ENCODE measurements at places on chromosomes 3 and 15.

DNA sequence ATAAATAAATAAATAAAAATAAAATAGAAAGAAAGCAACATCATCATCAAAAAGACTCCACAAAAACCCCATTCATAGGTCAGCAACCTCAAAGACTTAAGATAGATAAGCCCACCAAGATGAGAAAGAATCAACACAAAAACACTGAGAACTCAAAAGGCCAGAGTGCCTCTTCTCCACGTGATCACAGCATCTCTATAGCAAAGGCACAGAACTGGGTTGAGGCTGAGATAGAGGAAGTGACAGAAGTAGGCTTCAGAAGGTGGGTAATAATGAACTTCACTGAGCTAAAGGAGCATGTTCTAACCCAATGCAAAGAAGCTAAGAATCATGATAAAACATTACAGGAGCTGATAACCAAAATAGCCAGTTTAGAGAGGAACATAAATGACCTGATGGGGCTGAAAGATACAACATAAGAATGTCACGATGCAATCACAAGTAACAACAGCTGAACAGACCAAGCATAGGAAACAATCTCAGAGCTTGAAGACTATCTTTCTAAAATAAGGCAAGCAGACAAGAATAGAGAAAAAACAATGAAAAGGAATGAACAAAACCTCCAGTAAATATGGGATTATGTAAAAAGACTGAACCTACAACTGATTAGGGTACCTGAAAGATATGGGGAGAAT is 26.4 kb downstream of the GNB5 start:
- DNase-seq = no peak

GRCh38 chr3:54822206-54822605 is 105.7 kb downstream of the LRTM1 start:
- DNase-seq = no peak

DNA sequence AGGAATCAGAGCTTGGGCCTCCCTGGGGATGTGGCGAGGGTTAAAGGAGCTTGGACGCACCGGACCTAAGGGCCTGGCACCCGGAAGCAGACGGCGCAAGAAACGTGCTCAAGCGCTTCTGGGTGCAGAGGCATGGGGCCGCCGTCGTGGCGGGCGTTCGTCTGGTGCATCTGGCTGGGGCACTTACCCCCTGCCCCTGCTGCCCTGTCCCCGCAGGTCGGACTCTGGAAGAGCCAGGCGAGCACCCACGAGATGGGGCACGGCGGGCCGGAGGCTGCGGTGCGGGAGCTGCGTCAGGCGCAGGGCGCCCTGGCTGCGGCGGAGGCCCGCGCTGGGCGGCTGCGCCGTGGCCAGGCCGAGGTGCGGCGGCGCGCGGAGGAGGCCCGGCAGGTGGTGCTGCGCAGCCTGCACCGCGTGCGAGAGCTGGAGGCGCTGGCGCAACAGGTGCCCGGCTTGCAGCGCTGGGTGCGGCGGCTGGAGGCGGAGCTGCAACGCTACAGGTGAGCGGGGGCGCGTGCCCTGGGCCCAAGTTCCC is 2.5 kb downstream of the EFCC1 start:
- peak; percentile 53 for DNase-seq

DNA sequence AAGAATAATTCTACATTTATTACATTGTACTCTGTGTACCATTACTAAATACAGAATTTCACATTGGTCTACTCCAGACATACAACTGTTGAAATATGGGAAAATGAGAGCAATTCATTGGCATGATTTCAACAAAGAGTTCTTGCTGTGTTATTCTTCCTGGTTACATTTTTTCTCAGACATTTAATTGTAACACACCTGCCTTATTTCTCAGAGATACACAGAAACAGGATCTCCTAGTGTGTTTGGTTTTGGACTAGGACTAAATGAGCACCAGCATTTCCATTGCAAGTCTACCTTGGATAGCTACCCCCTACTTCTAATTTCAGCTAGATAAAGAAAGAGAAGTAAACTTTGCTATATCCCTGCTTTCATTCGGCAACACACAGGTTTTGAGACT is 274.3 kb upstream of the CNTN4 start:
- DNase-seq = no peak

DNA sequence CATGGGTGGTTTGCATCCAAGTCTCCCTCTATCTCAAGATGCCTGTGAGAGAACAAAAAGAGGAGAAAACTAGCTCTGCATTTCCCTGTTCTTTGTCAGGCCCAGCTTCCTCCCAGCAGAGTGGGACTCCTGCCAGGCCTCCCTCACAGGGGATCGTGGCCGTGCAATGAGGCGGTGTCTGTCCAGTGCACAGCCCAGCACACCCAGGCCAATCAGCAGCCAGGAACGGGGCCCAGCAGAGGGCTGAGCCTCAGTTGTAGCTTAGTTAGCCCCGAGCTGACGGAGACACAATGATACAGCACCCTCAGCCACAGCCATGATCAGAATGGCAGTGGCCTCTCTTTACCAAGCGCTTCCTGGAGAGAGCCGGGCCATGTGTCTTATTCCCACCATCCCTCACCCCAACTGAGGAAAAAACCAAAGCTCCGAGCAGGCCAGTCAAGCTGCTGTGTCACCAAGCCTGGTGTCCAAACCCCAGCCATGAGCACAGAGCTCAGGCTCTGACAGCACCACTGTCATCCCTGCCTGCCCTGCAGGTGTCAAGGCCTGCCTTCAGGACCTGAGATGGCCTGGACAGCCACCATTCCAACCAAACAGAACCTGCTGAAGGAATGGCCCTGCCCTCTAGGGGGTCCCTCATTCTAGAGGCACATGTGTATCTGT is 71.1 kb downstream of the DNAJB8 start:
- DNase-seq = no peak

DNA sequence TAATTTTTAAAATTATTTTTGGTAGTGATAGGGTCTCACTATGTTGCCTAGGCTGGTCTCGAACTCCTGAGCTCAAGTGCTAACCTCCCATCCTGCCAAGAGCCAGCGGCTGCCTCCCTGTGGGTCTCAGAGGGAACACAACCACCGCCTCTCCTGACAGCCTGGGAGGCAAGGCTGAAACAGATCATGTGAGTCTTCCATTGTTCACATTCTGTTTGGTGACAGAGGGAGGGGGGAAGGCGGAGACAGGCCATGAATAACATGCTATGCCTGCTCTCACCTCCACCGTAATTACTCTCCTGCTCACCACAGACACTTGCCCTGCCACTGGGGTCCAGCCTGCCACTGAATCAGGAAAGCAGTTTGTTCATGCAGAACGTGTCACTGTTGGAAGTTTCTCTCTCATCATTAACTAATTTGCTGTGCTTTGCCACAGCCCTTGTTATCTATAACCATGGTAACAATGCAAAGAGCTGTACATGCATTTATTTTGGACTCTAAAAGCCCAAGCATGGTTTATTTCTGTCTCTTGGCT is 78.4 kb upstream of the RASGRF1 start:
- no peak for DNase-seq

DNA sequence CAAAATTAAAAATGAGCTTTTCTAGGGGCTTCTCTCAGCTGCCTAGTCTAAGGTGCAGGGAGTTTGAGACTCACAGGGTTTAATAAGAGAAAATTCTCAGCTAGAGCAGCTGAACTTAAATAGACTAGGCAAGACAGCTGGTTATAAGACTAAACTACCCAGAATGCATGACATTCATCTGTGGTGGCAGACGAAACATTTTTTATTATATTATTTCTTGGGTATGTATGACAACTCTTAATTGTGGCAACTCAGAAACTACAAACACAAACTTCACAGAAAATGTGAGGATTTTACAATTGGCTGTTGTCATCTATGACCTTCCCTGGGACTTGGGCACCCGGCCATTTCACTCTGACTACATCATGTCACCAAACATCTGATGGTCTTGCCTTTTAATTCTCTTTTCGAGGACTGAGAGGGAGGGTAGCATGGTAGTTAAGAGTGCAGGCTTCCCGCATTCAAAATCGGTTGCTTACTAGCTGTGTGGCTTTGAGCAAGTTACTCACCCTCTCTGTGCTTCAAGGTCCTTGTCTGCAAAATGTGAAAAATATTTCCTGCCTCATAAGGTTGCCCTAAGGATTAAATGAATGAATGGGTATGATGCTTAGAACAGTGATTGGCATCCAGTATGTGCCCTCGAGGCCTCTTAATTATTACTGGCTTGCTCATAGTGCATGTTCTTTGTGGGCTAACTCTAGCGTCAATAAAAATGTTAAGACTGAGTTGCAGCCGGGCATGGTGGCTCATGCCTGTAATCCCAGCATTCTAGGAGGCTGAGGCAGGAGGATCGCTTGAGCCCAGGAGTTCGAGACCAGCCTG is 984 bp downstream of the CCR5 start:
- DNase-seq = no peak

DNA sequence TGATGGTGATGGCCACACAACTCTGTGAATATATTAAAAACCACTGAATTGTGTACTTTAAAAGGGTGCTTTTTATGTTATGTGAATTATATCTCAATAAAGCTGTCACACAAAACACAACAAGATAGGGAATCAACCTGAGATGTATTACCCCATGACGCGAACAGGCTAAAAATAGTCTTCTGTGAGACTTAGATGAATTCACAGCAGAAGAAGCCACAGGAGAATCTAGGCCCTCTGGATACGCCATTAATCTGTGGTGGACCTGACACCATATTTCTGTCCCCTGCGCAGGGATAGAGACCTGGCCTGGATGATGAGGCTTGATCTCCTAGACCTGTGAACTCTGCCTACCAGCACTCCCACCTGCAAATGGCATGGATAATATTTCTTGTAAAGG is 146.0 kb upstream of the HACD2 start:
- DNase-seq = no peak

- no peak for DNase-seq
These were observed 104.0 kb upstream of the TBC1D5 start for GRCh38 chr3:17846466-17846865.

DNA sequence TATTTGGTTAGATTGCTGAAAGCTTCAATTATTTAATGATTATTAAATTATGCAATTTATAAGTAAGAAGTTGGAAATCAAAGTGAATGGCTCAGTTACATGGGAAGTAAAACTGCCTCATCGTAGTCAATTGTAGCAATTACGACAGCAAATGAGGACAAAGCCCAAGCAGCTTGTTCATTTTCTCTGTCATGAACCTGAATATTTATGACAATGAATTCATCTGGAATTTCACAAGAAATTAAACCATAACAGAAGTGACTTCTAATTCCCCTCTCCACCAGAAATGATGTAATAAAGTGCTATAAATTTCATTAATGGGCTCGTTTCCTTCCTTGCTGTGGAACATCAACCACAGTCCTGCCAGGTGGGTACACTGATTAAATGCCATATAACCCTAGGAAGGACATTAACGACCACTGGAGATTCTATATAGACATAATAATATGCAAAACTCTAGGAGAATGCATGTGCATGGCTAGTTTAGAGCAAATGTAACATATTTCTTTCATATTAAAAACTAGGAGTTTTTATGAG is 273.8 kb upstream of the DCBLD2 start:
- DNase-seq = no peak

Measured in RWPE1 (cell line).